ENCODE measurements at places on chromosomes 12 and 14.

DNA sequence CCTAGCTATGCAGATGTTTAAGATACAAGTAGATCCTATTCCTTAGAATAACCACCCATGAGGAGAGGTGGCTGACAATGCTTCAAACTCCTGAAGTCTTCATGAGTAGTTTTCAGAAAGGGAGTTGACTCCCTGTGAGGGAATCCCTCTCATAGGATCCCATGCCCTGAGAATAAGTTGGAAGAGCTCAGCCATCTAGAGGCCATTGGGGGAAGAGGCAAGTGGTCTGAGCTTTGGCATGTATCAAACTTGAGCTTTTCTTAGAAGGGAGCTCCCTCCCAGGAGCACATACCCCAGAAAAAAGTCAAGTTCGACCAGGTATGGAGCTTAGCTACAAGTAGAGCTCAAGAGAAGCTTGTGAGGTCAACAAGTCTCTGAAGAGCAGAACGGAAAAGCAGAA is 165.7 kb upstream of the RBM19 start:
- DNase-seq, result no peak

- DNase-seq, result no peak
These were observed 60.3 kb downstream of the NUAK1 start for GRCh38 chr12:106078358-106079010.

GRCh38 chr12:66664076-66664475 is 14.8 kb downstream of the GRIP1 start:
- no peak for DNase-seq

- no peak for DNase-seq
These were observed 60.4 kb upstream of the SGPP1 start for GRCh38 chr14:63788011-63788933.

- no peak for DNase-seq
These were observed 28.7 kb upstream of the PLD4 start for GRCh38 chr14:104895786-104896661.

DNA sequence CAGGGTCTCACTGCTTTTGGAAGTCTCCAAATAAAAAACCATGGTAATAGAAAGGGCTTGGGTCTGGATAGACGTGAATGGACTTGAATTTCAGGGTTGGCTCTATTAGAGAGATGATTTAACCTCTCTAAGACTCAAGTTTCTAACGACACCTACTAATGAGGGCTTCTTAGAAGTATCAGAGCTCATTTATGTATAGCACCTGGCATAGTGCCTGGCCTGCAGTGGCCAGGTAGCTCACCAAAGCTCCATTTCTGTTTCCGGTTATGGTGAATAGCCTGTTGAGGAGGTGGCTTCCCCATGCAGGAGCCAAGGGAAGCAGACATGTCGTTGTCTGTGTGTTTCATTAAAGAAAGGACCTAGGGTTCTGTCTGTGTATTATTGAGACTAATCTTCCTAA is 108.6 kb downstream of the ETV6 start:
- DNase-seq, result no peak

GRCh38 chr12:9928607-9929006 is 3.6 kb downstream of the CLEC2A start:
- DNase-seq, result no peak

DNA sequence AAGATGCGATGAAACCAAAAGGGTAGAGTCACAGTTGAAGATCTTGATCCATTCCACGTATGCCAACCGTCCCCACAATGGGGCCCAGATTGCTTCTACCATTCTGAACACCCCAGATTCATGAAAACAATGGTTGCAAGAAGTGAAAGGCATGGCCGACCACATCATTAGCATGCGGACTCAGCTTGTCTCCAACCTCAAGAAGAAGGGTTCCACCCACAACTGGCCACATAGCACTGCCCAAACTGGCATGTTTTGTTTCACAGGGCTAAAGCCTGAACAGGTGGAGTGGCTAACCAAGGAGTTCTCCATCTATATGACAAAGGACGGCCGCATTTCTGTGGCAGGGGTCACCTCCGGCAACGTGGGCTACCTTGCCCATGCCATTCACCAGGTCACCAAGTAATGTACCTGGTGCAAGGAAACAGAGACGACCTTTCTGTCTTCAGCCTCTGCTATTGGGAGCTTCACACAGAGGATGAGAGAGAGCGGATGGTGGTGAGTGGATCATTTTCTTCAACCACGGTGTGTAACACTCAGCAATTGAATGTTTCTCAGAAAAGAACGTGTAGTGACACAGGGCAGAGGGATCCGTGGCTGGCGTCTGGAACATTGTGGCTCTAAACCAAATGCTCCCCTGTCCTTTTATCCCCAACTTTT is 26.8 kb upstream of the CLEC2D start:
- DNase-seq, result no peak

DNA sequence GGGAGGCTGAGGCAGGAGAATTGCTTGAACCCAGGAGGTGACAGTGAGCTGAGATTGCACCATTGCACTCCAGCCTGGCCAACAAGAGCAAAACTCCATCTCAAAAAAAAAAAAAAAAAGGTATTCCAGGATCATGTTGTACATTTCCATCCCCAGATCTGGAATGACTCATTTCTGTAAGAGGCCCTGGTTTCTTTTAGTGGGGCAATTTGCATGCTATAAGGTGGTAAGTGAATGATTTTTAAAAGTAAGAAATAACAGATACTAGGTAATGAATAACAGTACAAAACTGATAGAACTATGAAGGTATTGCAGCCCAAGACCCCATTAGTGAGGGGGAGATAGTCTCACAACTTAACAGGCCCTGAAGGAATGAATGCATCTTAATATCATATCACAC is 17.7 kb upstream of the ADCK1 start:
- DNase-seq, result no peak
